Gastroesophageal sphincter (tissue), 4 donors: ENCODE measurements at places on chromosomes 16 and 17. TPM values are rescaled to one million over a fixed set of nuclear protein-coding genes. Genes with fewer than 3 reads are reported as not detected.

HSD17B2 gene
- 0.40 TPM for total RNA-seq

GRAP gene
- 3.1 TPM for total RNA-seq

DNA sequence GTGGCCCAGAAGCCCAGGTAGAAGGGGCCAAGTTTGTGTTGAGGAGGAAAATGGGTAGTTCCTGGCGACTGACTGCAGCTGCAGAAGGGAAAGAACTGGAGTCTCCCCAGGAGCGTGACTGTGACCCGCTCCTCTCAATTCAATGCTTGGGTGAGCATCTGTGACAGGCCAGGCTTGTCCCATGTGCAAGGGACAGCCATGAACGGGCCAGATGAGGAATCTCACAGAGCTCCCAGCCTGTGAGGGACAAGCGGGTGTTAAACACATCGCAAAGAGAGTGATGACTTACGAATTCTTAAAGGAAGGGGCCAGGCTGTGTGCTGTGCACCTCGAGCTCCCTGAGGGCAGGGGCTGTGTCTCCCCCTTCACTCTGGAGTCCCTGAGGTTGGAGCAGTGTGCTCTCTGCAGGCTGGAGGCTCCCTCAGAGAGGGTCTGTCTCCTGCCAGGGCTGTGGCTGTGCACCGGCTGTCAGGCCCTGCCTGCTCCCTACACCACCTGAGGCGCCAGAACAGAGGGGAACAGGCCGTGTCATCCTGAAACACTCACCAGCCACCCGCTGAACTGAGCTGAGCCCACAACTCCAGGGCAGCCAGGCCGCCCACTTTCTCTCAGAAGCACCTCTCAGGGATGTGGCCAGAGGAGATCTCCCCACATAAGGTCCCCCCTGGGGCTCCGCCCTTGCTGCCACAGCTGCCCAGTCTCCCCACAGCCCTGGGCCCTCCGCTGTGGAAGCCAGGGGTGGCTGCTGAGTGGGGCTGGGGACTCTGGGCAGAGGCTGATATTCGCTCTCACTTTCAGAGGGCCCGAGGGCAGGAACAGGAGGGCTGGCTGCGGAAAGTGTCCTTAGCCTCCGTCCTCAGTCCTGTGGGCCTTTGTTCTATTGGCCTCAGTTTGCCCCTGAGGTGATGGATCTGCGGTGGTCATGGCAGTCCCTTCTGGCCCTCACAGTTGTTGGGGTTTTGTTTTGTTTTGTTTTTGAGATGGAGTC is 25.7 kb upstream of the NXPH3 start:
- no peak for ATAC-seq

DNA sequence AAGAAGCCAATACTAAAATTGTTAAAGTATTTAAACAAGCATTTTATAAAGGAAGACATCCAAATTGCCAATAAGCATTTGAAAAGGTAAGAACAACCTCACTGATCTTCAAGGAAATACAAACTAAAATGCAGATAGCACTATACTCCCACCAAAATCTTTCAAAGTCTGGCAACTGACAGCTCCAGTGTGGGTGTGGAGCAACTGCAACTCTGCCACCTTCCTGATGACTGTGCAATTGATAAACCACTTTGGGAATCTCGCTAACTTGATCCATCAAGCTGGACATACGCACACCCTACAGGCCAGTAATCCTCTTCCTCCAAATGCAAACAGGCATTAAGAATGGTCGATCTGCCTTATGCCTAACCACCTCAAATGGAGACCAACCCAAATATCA is 31.9 kb downstream of the LITAFD start:
- ATAC-seq = no peak

GRCh38 chr16:9259914-9260608 is 168.6 kb downstream of the HAPSTR1 start:
- ATAC-seq = no peak

DNA sequence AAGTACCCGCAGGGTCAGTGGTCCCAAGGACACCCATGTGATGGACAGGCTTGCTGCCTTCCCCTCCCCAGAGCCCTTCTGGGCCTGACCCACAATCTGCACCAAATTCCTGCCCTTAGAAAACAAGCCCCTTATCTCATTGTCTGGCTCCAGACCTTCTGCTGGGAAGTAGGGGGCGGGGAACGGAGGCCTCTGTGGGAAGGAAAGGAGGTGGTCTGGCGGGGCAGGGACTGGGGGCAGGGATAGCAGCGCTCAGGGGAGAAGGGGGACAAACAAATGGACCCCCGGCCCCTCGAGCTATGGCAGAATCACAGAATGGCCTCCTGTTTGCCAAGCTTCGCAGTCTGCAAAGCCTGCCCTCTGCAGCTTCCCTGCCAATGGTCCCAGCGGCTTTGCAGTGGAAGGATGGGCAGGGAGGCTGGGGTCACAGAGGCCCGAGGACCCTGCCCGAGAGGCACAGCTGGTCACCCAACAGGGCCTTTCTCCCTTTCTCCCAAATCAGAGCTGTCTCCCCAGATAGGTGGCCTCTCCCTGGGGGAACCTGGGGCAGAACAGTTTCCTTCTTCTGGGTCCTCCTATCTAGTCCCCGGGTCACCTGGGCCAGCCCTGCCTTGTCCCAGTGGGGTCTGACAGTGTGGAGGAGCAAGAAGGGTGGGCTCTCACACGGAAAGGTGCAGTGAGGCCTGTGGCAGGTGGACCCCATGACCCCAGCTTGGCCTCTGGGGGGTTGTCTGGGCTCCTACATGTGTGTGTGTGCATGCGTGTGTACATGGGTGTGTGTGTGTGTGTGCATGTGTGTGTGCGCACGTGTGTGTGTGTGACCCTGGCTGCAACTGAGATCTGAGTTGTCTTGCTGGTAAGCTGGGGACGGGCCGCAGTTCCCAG is 25.5 kb downstream of the TMEM235 start:
- no peak for ATAC-seq
